AG04450 (cell line): ENCODE measurements at places on chromosomes 2 and 18.

DNA sequence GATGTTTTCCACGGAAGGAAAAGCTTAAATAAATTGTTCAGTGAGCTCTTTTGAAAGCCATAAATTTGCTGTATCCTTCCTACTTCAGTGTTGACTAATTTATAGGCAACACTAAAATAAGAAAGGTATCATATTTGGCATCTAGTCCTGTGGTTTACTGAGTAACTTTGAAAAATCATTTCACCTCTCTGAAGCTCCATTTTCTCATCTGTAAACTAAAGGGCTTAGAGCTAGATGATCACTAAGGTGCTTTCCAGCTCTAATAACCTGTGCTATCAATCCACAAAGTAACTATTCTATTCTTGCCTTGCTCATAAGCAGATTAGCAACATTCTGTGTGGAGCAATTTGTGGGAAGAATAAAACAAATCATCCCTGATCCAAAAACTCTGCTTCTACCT, 3.6 kb upstream of the MYOM1 start:
- no peak for DNase-seq

DNA sequence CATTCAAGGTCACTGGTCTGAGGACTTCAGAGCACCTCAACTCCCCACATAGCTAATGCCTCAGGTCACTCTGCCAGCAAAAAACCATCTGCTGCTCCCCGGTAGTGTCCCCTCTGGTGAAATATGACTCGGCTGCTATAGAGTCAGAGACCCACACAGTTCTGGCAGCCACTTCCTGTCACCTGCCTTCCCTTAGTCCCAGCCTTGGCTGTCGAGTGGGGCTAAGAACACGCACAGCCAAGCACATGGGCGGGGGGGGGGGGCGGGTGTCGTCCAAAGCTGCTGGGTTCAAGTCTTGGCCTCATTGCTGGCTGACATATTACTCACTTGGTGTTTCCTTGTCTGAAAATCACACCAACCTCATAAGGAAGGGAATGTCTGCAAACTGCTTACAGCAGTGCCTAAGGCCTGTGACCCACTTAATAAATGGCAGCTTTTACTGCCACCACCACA, 37.5 kb downstream of the POLR1A start:
- DNase-seq: no peak

- no peak for DNase-seq
Observed at GRCh38 chr2:217588266-217588665, 414.5 kb downstream of the TNS1 start.

DNA sequence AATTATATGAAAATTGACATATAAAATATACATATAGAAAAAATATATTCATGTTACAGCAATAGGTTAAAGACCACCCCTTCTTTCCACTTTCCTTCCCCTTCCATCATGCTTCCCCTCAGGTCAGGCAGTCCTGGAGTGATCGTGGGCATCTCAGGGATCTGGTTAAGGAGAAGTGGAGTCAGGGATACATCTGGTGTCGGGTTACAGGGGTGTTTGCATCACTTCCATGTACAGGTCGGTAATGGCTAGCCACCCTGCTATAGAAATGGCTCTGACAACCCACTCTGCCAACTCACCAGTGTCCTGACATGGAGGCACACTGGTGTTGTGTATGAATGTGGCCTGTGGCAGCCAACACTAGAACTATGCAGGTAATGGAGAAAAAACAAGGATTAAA, 36.3 kb upstream of the LGALSL start:
- no peak for DNase-seq

GRCh38 chr18:46158499-46158898, 54.3 kb downstream of the HAUS1 start:
- no peak for DNase-seq

GRCh38 chr18:51250458-51251024, 53.1 kb upstream of the MEX3C start:
- DNase-seq: no peak

- DNase-seq: no peak
Observed at GRCh38 chr2:219120082-219120481, 40.5 kb downstream of the NHEJ1 start.

- no peak for DNase-seq
Observed at GRCh38 chr2:190649798-190650390, 1.0 kb downstream of the NAB1 start.

DNA sequence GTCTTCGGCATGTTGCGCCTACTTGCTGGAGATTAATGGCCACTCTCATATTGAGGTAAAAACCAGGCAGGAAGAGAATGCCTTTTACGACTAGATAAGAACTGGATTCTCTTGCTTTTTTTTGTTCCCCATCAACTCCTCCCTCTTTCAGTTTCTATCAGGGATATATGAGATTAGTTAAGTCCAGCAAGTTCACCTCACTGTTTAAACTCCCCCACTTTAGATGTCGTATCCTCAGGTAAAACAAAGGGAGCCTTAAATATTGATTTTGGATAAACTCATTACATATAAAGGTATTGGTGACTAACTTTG, 98.4 kb downstream of the PLEKHM3 start:
- no peak for DNase-seq

- peak; percentile 10 for DNase-seq
Observed at GRCh38 chr18:24176727-24177416, 38.0 kb downstream of the CABYR start.

- no peak for DNase-seq
Observed at GRCh38 chr2:131010566-131010965, 82.7 kb downstream of the FAM168B start.
